Glutamatergic neuron (in vitro differentiated cells): ENCODE measurements at places on chromosomes 3 and 15. TPM values are rescaled to one million over a fixed set of nuclear protein-coding genes. Genes with fewer than 3 reads are reported as not detected.

MST1 gene
- total RNA-seq, result 23.4 TPM

GPR149 gene
- 0.25 TPM for total RNA-seq

SLC6A6 gene
- total RNA-seq, result 21.9 TPM

GOLGA6B gene
- total RNA-seq, result not detected

GPR15 gene
- not detected for total RNA-seq

SERPINI1 gene
- total RNA-seq, result 66.2 TPM

CXCR6 gene
- total RNA-seq, result not detected

TWF2 gene
- total RNA-seq, result 45.5 TPM

ARL6IP5 gene
- 74.0 TPM for total RNA-seq

ITGA11 gene
- 0.22 TPM for total RNA-seq

STIMATE gene
- 23.0 TPM for total RNA-seq

GHSR gene
- not detected for total RNA-seq

OXTR gene
- 4.0 TPM for total RNA-seq

XCR1 gene
- total RNA-seq, result not detected

GNB4 gene
- 19.1 TPM for total RNA-seq

CLDN16 gene
- not detected for total RNA-seq

DYNLT2B gene
- total RNA-seq, result 14.8 TPM

MEX3B gene
- 96.2 TPM for total RNA-seq

ZNF80 gene
- total RNA-seq, result not detected

ATP2B2 gene
- total RNA-seq, result 31.2 TPM

ZNF502 gene
- total RNA-seq, result 0.32 TPM

ADAM10 gene
- 140 TPM for total RNA-seq

HRG gene
- not detected for total RNA-seq

GHRL gene
- 0.64 TPM for total RNA-seq

LDHAL6B gene
- not detected for total RNA-seq

GREM1 gene
- not detected for total RNA-seq

SLC2A2 gene
- total RNA-seq, result not detected

ZMYND10 gene
- 1.3 TPM for total RNA-seq

SAMD7 gene
- total RNA-seq, result not detected

CMTM8 gene
- not detected for total RNA-seq

SLC24A5 gene
- total RNA-seq, result not detected

MAP4 gene
- 319 TPM for total RNA-seq

GP5 gene
- 0.15 TPM for total RNA-seq

FGF7 gene
- total RNA-seq, result 0.07 TPM

RLBP1 gene
- total RNA-seq, result not detected

DZIP1L gene
- total RNA-seq, result 3.3 TPM

HHLA2 gene
- not detected for total RNA-seq

MAPKAPK3 gene
- 10.7 TPM for total RNA-seq

SLC15A2 gene
- total RNA-seq, result 0.64 TPM
